ENCODE measurements at places on chromosomes 2 and 18.

GRCh38 chr18:10775026-10775425 is 249.2 kb downstream of the NAPG start:
- DNase-seq: no peak

- DNase-seq: peak; percentile 18
Observed at GRCh38 chr2:5442736-5443135, 249.4 kb upstream of the SOX11 start.

- no peak for DNase-seq
Observed at GRCh38 chr2:127577973-127578372, 42.5 kb downstream of the MYO7B start.

DNA sequence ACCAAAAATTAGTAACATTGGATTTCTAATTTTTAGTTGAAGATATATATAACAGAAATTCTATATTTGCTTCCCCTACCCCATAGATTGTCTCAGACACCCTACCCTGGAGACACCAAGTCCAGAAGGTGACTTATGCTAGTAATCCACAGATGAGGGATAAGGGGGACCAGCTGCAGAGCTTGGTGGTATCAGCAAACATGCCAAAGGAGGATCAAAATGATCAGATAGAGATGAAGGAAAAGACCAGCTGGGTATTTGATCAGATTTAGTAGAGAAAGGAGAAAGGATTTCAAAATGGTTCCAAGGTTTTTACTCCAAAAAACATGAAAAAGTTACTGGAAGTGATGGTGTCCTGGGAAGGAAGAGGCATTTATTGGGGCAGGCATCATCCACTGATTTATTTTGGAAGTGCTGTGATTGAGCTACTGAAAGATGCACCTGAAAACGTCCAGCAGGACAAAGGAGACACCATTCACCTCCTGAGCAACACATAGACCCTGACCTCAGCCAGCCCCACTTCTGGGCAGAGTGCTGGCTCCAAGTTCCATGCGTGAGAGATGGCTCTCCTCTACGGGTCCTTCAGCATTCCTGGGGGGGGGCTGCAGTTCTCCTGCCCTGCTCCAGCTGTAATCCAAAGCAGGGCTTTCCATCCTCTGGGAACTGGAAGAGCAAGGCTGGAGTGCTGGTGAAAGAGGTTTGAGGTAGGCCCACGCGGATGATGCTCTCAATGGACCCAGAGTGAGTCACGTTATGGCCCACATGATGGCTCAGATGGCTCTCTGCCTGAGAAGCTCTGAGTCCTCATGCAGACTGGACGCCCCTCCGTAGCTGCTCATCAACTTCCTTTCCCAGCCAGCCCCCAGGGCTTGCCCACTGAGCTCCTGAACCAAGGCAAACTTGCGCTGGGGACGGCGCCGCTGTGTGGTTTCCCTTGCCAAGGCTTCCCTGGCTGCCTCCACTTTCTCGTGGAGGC is 3.7 kb upstream of the LRRFIP1 start:
- no peak for DNase-seq

- peak; percentile 63 for DNase-seq
Observed at GRCh38 chr2:16553226-16553625, 112.4 kb downstream of the CYRIA start.

DNA sequence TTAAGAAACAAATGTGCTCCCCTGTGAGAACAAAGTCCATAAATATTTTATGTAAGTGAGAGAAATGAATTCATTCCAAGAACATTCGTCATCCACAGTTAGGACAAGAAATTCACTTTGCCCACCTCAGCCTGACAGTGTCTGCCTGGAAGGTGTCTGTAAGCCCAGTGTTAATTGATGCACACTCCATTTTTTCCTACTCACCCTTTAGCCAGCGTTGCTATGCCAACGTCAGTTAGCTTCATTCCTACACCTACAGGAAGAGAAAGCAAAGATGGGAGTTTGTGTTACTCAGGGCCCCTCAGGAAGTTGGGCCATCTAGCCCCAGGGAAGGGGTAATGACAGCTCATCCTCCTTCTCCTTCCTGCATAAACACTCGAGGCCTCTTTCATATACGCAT is 131.0 kb downstream of the ALPK2 start:
- peak; percentile 9 for DNase-seq

GRCh38 chr2:215368493-215368809 is 56.6 kb downstream of the ATIC start:
- DNase-seq: peak; percentile 7

- no peak for DNase-seq
Observed at GRCh38 chr18:21903709-21904108, 163.1 kb downstream of the MIB1 start.

GRCh38 chr18:63119647-63120046 is 199.9 kb downstream of the BCL2 start:
- DNase-seq: peak; percentile 35

GRCh38 chr2:207334301-207334623 is 168.5 kb upstream of the KLF7 start:
- DNase-seq: no peak

DNA sequence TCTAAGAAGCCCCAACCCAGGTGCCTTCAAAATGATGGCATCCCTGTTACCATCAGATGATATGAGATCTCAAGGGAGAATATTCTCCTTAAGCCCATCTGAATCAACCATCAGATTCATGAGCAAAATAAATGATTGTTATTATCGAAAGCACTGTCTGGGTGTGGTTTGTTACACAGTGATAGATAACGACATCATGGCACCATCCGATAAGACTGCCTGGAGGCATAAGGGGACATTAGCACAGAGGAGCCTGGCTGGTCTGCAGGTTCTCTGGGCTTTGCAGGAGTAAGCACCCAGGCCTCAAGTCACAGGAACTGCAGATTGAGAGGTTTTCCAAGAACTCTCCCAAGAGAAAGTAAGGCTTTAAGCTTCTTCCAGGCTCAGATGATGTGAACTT is 15.6 kb downstream of the BMP10 start:
- DNase-seq: no peak

GRCh38 chr2:221494556-221494955 is 77.5 kb downstream of the EPHA4 start:
- no peak for DNase-seq

DNA sequence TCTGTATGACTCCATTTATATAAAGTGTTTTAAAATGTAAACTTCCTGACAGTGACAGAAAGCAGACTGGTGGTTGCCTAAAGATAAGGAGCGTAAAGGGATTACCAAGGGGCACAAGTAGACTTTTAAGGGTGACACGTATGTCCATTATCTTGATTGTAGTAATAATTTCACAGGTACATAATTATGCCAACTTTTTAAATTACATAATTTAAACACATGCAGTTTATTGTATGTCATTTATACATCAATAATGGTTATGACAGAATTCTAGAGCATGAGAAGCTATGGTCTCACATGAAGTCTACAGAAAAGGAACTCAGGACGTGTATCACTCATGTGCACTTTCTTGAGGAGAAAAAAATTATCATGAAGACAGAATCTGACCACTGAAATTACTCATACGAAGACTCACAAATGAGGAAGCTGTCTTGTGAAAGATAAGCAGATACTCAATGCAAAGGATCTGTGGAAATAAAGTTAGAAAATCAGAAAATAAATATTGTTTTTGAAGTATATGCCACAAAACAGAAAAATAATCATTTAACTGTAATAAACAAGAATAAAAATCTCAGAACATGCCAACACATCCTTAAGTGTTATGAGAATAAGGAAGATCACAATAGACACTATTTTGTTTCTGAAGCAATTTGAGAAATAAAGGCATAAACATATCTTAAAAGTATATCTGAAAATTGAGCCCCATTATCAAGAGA is 84.4 kb downstream of the TMEM131 start:
- DNase-seq: no peak

DNA sequence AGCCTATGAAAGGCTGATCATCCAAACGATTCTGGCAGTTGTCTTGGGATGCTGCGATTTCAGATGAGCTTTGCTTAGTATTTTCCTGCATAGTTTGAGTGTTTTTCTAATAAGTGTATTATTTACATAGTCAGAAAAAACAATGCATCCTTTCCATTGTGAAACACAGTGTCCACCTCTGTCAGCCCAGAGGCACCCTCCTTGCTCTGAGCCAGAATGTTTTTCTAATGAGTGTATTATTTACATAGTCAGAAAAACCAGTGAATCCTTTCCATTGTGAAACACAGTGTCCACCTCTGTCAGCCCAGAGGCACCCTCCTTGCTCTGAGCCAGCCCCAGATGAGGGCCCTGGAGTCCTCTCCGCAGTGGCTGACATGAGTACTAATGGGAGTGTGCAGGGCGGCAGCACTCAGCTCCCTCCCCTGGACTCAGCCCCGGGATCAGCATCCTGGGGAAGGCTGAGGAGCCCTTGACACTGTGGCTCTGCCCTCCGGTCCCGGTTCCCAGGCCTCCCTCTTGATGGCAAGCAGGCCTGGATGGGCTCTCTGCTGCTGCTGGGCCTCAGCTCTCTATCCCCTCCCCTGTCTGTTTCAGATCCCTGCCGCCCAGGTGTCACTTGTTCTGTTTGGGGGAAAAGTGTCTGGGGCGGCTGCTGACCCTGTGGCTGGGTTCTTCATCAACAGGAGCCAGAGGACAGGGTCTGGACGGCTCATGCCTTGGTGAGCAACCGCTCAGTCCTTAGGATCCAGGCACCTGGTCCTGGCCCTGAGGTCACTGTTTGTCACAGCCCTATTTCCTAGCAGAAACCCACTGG is 5.9 kb downstream of the MFSD2B start:
- DNase-seq: peak; percentile 93

DNA sequence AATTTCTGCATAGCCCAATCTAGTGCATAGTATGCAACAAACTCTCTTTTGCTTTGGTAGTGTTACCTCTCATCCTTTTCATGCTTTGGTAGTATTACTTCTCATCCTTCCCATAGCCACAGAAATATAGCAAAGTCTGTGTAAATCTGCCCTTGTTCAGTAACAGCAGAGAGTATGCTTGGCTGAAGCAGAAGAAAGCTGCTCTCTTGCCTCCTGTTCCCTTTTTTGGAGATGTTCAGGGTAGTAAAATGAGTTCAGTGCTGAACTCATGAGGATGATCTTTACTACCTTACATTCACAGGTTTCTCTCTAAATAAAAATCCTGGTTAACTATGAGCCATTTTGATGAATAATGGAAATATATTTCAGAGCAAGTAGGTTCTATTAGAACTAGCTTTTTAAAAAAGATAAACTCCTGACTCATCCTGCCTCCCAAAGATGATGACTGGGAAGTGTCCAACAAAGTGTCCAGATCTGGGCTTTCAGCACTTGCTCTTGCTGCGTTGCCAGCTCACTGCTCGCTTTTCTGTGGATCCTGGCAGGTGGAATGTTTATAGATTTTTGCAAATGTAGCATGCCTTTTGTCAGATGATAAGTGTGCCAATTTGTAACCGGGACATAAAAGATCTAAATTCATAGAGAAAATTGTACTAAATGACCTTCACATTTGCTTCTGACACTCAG is 29.4 kb upstream of the CHMP3 start:
- no peak for DNase-seq

DNA sequence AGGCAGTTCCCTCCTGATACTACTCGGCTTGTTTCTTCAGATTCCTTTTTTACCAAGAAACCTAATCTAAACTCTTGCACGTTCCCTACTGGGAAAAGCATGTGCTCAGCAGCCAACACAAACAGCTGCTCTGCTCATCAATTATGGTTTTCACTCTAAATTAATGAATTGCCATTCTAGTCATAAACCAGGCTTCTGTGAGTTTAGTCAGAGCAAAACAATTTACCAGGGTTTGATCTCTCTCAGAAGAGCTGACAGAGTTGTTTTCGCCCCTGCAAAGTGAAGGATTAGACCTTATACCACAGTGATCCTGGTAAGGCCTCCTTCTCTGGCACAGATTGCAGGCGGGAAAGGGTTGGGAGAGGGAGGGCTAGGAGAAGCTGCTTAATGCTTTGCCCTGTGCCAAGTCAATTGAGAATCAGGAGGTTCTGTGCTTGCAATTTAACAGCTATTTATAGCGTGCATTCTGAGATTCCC is 57.2 kb downstream of the REEP1 start:
- DNase-seq: no peak

DNA sequence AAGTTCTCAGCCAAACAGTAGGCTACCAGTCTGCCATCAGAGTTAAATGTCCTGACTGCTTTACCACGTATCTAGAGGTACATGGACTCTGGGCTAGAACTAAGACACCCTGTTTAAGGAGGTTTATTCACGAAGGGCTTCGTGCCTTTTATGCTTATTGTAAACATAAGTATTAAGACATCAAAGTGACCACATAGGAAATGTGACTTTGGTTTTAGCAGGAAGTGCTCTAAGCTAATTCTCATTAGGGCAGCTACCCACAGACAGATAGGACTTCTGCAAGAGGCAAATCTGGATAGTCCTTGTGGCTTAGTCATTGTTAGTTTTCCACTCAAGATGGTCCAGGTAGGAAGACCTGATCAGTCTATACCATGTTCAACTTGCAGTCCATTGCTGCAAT is 233.3 kb upstream of the MGAT5 start:
- DNase-seq: no peak

GRCh38 chr2:70984576-70985282 is 6.3 kb downstream of the ANKRD53 start:
- DNase-seq: peak; percentile 78

All from trophoblast cell (in vitro differentiated cells and primary cell).